ENCODE measurements at places on chromosomes 16 and 17.

DNA sequence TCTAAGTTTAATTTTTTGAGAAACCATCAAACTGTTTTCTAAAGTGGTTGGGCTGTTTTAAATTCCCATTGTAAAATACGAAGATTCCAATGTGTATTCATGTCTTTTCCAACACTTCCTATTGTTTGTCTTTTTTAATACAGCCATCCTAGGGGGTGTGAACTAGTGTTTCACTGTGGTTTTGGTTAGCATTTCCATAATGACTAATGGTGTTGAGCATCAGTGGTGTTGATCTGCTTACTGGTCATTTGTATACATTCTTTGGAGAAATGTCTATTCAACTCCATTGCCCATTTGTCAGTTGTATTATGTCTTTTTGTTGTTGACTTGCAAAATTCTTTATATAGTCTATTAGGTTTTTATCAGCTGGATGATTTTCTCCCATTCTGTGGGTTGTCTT lies 239.2 kb upstream of the AXIN2 start:
- no peak for DNase-seq

GRCh38 chr16:31877876-31878642 lies 4.5 kb downstream of the ZNF267 start:
- DNase-seq = no peak

DNA sequence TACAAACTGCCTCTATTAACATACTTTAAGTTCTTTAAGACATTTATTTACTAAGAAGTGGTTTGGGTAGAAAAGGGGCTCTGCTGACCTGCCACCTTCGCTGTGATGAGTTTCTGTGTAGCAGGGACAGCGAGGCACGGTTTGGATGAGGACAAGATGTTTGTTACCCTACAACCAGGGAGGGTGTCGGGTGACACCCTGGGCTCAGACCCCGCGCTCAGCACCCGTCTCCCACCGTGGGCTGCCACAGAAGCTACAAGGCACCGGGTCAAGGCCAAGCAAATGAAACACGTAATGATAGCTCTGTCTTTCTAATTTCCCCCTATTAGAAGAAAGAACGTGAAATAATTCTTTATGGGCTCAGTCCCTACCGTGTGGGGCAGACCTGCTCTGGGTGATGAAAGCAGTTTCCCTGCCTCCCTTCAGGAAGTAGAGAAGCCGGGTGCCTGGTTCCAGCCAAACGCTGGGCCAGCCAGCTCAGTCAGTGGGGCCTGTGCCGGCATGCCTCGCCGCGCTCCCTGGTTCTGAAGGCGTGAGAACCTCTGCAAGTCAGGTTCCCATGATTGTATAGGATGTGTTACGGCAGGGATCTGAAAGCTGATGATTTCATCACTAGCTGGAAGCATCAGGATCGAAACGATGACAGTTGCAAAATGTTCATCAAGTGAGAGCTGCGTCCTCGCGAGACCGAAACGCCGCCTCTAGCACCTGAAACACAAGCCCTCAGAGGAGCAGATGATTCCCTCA lies 3.9 kb downstream of the ZNF750 start:
- DNase-seq = no peak

DNA sequence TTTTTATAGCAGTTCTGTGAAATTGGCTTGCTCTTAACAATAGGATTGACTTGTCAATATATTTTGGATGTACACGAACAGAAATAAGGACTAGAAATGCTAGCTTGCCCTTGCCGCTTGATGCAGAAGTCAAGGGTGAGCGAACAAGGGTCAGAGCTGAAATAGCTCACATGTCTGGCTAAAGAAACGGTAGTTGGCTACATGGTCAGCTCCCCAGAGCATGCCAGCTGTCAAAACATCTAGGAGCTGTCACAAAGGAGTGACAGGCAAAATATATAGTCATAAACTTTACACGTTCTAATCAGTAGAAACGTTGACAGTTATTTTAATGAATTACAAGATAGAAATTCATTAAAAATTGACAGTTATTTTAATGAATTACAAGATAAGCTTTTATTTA lies 2.9 kb upstream of the MEIOB start:
- no peak for DNase-seq

DNA sequence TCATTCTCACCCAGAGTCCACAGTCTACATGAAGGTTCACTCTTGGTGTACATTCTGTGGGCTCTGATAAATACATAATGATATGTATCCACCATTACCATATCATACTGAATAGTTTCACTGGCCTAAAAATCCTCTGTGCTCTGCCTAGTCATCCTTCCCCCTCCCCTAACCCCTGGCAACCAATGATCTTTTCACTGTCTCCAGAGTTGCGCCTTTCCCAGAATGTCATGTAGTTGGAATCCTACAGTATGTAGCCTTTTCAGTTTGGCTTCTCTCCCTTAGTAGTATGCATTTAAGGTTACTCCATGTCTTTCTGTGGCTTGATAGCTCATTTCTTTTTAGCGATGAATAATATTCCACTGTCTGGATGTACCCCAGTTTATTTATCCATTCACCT lies 101.3 kb downstream of the NOG start:
- no peak for DNase-seq

GRCh38 chr17:55770196-55770870 lies 19.5 kb downstream of the PCTP start:
- DNase-seq = no peak

DNA sequence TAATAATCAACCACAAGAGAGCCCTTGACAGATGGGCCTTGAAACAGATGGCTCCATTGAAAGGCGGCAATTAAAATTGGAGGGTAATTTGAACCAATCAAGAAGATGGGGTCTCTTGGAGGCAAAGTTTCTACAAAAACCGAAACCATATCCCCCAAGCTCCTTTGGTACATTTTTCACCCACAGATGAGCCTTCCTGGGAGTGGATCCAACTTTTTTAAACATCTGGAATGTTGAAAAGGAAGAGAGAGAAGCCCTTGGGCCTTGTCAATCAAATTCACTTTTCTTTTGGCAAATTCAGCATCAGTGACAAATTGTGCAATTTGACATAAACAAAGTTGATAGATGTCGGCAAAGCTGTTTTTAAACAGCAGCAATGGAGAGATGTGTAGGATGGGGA lies 13.2 kb upstream of the NUP93 start:
- DNase-seq = no peak

GRCh38 chr16:25896411-25896810 lies 204.7 kb downstream of the HS3ST4 start:
- DNase-seq = no peak

All from left forelimb (tissue), 1 donor.